ENCODE measurements at places on chromosomes 1 and 21. TPM values are rescaled to one million over a fixed set of nuclear protein-coding genes. Genes with fewer than 3 reads are reported as not detected.

TXNDC12 gene
- polyA plus RNA-seq = 69.3 TPM

DNA sequence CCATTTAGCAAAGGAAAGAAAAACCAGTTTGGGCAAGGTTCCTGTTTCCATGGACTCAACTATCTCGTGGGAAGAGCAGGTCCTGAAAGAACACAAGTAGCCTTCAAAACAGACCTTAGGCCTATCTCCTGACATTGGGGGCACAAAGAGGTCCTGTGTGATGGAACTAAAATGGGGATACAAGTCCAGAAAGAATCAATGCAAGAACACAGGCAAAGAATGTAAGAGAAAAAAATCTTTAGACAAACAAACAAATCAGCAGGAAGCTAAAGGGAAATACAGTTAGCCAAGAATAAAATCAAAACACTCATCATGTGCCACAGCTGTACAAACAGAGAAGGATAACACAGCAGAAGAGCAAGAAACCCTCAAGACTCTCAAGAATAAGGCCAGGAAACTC is 28.2 kb downstream of the SLC30A10 start:
- DNase-seq = no peak

- DNase-seq = no peak
Observed at GRCh38 chr1:204530932-204531331, 14.7 kb downstream of the MDM4 start.

DNA sequence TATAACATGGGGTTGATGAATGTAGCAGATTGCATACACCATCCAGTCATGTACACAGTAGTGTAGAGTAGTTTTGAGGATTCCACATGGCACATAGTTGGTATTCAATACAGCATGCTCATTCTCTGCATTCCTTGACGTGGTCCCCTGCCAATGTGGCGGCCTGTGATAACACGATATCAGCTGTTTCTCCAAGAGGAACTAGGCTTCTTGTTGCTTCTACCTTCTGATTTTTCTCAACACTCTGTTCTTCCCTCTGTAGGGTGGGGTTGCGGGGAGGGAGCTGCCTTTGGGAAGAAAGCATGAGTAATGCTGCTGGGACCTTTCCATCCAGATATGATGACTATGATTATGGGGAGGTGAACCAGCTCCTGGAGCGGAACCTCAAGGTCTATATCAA is 19.4 kb downstream of the SESN2 start:
- no peak for DNase-seq

GRCh38 chr1:18817795-18818435 is 41.5 kb downstream of the TAS1R2 start:
- no peak for DNase-seq

- no peak for DNase-seq
Observed at GRCh38 chr1:147717706-147718097, 42.7 kb downstream of the GJA5 start.

- no peak for DNase-seq
Observed at GRCh38 chr1:10195570-10195969, 14.8 kb upstream of the KIF1B start.

DNA sequence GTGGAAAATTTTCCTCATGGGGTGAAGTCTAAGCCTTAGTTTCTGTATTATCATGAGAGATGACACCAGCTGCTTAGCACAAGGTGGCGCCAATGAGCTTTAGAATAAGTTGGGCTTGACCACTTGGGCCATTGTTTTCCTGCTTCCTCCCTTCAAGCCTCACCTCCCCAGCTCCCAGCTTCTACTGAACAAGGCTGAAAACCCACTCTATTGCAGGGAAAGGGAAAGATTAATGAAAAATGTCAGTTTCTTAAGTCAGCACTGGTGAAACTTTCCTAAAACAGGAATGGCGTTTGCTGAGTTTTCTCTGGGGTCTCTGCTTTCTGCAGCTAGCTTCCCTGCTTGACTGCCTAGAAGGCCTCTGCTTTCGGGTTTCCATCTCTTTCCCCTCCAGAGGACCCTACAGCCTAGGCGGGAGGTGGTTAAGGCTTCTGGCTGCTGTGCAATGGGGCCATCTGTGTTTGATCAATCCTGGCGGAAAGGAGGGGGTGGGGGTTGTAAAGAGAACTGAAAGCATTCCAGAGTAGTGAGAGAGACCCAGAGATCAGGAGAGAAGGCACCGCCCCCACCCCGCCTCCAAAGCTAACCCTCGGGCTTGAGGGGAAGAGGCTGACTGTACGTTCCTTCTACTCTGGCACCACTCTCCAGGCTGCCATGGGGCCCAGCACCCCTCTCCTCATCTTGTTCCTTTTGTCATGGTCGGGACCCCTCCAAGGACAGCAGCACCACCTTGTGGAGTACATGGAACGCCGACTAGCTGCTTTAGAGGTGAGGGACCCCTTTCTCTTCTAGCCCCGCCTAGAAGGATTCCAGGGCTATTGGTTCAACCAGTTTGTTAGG is at the start of gene OLFML3:
Gene OLFML3, plus strand, starts transcription at position 612 of the 840 bp plus-strand sequence. Its CDS starts 43 bp downstream, at position 655.
- peak; percentile 77 for DNase-seq

- no peak for DNase-seq
Observed at GRCh38 chr1:38000233-38000528, 5.1 kb downstream of the FHL3 start.

DNA sequence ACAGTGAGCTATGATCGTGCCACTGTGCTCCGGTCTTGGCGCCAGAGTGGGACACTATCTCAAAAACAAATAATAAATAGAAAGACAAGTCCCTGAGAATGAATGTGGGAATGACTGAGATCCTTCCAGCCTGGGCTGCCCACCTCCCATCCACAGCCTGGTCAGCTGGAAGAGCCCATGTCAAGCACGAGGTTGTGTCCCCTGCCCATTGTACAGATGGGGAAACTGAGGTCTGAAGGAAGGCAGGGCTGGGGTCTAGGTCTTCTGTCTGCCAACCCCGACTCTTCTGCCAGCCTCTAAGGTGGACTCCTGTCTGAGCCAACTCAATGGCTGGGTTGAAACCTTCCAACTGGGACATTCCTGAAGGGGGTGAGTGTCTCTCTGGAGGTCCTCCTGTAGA is 79.5 kb downstream of the RAP1GAP start:
- DNase-seq = no peak

DNA sequence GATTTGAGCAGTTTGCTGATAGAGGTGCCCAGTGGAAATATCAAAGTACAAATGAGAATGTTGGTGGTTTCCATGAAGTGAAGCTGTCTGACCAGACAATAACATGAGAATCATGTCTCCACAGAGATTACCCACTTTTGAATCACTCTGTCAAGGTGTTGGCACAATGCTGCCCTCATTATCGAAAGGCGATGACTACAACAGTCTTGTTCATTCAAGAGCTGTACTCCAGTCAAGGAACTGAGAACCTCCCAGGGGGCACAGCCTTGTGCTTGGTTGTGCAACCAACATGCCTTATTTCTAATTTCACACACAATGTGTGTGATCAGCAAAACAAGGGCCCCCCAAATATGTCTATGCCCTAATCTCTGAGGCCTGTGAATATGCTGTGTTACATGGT is 35.7 kb downstream of the ETS2 start:
- no peak for DNase-seq

DNA sequence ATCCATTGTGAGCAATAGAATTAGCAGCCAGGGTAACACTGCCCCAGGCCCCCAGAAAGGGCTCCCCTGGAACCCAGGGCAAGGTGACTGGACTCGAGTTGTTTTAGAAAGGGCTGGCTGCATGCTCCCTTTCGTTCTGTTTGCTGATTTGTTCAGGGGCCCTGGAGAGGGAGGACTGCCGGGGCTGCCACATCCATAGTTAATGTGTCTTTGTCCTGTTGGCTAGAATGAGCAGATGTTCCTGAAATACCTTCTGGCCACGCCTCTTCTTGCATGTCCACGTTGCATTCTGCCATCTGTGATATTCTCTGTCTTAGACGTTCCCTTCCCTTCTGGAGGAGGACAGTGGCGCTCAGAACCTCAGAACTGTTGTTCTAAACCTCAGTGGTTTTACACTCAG is 118.8 kb downstream of the AJAP1 start:
- DNase-seq = no peak

GRCh38 chr1:24803987-24804530 is 58.8 kb downstream of the CLIC4 start:
- no peak for DNase-seq

DNA sequence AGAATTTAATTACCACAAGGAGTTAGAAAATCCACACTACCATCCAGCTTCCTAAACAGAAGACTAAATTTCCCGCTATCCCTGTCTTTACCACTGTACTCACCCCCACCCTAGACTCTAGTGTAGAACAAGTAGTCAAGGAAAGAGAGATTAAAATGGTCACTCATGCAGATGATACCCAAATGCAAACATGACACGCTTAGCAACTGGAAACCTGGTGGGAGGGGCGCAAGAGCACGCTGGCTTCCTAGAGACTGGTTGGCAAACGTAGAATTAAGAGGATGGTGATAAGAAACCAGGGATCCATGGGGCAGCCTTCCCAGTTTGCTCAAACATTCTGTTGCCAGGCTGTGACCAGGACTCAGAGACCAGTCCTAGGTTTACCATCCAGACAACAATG is 9.9 kb upstream of the LDLRAD1 start:
- DNase-seq = no peak

INSRR gene
- polyA plus RNA-seq = 1.1 TPM

FAM177B gene
- polyA plus RNA-seq = not detected

GSTM1 gene
- 111 TPM for polyA plus RNA-seq
